PC-9 (cell line): ENCODE measurements at places on chromosomes 1 and 21.

GRCh38 chr21:41766883-41767605, at the start of gene RIPK4:
Gene RIPK4 (minus strand): TSS chr21:41767052. CDS start chr21:41767041, 11 bp downstream.
- peak; percentile 83 for DNase-seq

DNA sequence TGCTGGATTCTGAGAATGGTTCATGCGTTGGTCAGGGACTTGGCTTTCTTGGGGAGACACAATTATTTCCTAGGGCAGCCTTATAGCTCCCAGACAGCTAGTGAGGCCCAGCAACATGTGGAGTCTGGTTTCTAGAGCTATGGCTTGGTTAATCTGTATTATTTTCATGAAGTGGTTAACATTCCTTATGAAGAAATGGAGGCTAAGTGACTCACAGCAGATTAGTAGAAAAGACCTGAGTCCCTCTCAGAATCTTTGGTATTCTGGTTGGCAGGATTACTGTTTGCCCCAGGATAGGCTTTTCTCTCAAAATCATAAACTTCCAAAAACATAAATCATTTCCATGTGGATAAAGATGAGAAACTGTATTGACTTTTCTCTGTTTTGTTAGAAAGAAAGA, 42.3 kb downstream of the DUSP10 start:
- DNase-seq, result no peak

DNA sequence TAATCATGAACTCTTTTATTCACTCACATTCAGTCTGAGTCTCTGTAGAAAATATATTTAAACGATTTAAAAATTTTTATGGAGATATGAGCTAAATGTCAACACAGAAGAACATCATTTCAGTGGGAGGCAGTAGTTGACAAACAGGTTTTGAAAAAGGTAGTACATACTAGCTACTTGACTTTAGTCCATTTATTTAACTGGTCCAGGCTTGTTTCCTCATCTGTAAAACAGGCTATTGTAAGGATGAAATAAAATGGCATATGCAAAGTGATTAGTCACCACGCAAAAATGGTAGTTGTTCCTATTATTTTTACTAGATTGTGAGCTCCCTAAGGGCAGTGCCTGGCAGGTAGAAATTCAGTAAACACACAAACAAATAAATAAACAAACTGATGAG, 75.2 kb downstream of the NTPCR start:
- DNase-seq, result no peak

- DNase-seq, result peak; percentile 33
Measured at GRCh38 chr1:115068826-115069585, 20.3 kb downstream of the TSPAN2 start.

DNA sequence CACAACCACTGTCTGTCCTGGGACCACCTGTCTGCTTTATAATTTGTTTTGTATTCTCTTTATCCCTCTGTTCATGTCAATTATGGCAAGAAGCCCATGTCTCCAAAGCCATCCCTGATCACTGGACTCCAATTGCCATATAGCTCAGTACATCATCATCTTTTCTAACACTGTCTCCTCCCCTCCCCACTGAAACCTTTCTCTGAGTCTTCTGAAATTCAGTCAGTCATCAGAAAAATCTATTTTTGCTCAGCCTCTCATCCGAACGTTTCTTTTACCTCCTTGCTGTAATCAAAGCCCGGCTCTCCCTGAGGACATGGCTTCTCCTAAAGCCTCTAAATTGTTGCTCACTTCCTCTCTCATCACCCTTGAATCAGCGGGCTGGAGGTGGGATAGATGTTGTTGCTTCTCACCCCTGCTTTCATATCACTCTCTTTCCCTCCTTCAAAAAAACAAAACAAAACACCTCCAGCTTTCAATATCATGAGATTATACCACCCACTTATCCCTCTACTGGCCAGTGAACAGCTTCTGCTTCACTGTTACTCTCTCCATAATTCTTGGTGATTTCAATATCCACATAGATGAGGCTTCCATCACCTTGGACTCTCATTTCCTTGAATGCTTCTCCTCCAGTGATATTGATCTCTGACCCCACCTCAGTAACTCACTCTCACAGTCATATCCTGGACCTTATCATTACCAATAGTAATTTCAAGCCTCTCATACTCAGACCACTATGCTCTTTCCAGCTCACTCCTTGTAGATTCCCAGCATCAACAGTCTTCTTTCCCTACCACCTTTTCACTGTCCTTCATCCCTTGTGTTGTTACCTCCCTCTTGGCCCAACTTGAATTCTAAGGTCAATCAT, 27.8 kb downstream of the RAB3B start:
- DNase-seq, result no peak

DNA sequence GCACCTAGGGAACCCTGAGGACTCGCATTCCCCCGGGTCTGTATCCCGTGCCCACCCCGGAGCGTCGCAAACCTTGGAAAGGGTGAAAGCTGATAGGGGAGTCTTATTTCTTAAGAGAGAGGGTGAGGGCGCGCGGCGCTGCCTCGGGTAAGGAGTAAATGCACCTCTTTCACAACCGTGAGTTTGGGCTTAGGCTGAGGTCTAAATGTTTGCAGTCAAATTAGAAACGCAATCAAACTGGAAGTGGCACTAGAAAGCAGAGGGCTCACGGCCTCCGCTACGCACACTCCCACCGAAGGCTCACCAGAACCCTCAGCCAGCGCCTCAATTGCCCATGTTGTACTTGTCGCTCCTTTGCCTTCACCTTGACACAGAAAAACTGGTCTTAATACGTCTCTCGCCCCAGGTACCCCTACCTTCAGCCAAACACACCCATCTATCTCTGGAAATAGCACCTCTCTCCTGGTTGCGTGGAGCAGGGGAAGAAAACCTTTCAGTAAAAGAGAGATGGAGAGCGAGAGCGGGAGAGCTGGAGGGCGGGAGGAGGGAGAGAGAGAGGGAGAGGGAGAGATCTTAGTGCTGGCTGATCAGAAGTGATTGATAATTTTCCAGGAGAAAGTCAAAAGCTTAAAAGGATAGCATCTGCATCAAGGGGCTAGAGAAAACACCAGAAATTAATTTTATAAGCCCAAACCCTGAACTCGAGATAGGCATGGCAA, 1.7 kb upstream of the HLX start:
- DNase-seq, result no peak

DNA sequence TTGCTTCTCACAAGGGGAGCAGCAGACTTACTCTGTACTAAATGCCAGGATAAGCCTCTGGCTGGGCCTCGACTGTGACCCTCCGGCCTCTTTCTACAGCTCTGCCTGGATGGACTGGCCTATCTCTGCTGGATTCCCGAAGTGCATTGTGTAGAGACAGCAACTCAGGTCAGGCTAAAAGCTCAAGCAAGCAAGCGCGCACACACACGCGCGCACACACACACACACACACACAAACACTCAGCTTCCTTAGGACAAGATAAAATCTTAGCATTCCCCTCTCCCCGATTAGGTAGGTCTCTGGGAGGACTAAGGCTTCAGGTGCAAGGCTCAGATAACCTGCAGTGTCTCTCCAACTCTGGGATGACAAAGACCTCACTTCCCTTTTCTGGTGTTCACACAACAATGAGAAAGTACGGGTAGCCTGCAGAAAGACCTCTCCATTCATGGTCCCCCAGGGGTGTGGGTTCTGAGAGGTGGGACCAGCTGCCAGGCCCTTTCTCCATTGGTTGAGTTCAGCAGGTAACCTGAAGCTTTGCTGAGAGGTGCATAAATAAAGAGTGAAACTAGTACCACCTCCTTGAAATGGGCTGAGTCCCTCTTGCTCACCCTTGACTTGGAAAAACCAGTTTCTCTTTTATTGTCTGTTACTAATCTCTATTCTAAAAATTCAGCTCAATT, 155.1 kb upstream of the CAMK1G start:
- peak; percentile 97 for DNase-seq

DNA sequence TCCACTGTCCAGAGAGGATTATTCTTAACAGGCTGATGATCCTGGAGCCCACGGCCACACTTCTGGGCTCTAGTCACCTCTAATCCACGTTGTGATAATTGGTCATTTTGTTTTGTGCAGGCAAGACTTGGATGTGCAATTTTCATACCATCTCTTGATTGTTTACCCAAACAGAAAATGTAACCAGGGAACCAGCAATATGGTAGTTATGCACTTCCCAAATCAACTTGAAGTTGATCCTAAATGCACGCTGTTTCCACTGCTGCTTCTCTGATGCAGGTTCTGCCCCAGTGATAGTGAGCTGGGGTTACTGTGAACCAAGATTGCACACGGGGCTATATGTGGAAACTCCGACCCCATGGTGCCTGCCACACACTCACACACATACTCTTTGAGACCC, 14.7 kb upstream of the KCNJ15 start:
- DNase-seq, result no peak

DNA sequence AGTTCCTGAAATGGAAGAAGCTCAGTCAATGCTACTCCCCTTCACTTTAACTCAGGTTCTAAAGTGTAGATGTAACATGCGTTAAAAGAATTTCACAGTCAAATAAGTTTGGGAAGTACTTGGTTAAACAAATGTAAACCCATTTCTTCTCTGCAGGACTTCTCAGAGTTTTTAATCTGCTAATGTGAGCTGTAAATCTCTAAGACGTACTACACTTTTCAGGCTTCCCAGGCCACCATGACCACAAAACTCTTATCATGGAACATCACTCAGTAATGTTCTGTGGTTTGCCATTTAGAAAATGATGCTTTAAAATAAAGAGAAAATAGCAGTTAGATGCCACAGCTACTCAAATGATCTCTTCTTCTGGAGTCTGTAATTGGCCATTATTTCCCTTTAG, 104.3 kb downstream of the HHIPL2 start:
- DNase-seq, result no peak

DNA sequence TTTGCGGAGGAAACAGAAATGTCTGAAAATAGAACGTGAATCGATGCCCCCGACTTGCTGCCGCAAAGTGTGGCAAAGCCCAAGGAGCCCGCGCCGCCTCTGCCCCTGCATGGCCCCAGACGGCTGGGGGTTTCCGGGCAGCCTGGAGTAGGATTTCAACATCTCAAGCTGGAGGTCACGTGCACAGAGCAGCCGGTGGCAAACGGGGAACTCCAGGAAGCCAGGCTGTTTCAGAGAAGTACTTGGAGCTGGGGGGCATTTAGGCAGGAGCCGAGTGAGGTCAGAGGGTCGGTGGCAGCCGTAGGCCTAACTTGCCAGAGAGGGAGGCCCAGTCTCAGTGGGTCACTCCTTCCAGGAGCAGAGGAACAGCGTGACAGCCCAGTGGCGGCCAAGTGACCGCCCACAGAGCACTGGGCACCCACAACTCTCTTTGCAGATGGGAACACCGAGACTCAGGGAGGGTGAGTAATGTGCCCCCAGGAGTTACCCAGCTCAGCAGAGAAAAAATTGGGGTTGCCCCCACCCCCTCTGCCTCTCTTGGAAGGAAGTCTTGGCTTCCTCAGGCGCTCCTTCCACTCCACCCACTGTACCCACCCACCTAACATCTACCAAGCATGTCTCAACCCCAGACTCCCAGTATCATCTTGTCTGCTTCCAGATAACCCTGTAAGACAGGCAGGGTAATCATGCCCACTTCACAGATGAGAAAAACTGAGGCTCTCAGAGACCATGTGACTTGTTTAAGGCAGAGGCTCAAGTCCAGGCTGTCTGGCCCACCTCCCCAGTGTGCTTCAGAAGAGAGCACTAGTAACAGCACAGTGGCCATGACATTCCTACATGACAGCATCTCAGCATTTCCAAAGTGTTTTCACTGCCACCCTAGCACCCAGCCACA, 179.4 kb downstream of the HIVEP3 start:
- no peak for DNase-seq

GRCh38 chr1:86500714-86501113, 32.0 kb downstream of the CLCA1 start:
- DNase-seq, result no peak

DNA sequence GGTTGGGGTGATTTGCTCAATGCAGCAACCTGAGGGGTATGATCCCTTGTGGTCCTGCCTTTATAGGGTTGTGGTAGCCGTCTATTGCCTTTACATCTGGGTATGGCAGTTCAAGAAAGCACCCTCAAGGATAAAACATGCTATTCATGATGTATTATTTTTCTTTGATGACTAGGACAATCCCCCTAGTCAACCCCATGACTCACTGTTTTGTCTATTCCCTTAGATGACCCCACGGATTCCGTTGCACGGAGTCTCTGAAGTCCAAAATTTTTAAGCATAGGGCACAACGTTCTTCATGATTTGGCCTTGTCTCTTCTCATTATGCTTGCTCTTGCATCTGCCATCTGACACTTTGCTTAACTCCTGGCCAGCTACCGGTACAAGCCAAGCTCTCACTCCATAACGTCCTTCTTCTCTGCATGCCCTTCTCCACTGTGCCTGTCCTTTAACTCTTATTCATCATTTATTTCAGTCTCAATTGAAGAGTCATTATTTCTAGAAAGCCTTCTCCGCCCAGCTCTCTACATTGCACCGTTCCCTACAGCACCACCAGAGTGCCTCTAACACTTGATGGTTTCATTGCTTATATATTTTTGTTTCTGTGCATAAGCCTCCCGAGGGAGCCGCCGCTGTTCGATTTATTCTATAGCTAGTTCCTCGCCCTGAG, 838 bp upstream of the DISP1 start:
- DNase-seq, result no peak

GRCh38 chr1:86137436-86137835, 19.1 kb downstream of the COL24A1 start:
- no peak for DNase-seq

DNA sequence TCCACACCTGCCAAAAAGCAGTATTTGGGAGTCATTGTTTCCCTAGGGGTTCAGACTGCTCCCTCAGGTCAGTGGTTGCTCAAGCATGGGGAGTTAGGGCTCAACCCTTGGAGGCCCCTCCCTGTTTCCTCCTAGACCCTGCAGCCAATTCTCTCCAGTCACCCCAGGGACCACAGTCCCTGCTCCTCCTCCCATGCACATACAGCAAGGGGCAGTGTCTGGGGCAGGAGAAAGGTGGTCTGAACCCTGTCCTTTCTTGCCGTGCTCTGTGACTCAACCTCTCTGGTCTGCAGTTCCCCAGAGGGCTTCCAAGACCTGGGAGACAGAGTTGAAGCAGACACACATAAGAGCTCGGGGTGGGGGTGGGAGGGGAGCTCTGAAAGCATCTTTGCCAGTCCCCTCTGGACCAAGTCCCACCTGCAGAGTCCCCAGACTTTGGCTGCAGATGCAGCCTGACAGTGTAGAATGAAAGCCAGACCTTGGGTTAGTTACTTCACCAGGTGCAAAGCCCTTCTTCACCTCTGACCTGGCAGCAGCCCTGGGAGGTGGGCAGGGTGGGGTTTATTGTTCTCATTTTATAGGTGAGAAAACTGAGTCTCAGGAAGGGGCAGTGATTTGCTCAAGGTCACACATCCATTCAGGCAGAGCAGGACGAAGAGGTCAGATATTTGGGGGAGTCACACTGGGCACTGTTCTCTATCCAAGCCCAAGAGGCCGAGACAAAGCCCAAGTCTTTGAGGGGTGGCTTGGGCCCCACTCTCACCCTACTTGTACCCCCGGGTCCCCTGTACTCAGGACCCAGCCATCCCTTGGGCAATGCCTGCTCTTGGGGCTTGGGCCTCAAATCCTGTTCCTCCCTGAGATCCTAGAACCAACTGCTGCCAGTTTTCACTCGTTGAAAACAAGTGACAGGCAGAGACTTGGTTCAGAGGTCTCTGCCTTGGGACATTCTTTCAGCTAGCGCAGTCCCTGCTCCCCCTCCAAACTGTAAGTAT, 748 bp downstream of the PDZK1IP1 start:
- no peak for DNase-seq
